ENCODE measurements at places on chromosomes 1 and 21. TPM values are rescaled to one million over a fixed set of nuclear protein-coding genes. Genes with fewer than 3 reads are reported as not detected.

The OR2T2 gene
- total RNA-seq: not detected

The FGR gene
- 9.6 TPM for total RNA-seq

The RHOU gene
- total RNA-seq: 14.4 TPM

The MLLT11 gene
- 3.1 TPM for total RNA-seq

The OR10Z1 gene
- total RNA-seq: not detected

The CD101 gene
- total RNA-seq: 1.8 TPM

The EDARADD gene
- 3.0 TPM for total RNA-seq

The RPTN gene
- 4.4 TPM for total RNA-seq

The CHI3L1 gene
- 42.2 TPM for total RNA-seq

The IBA57 gene
- total RNA-seq: 5.0 TPM

The NGF gene
- 4.1 TPM for total RNA-seq

The DCDC2B gene
- total RNA-seq: not detected

The CHRM3 gene
- total RNA-seq: 2.0 TPM

The CLDN17 gene
- total RNA-seq: 1.1 TPM

The MACO1 gene
- 13.1 TPM for total RNA-seq

The TCHHL1 gene
- 17.4 TPM for total RNA-seq

The TENT5C gene
- 42.5 TPM for total RNA-seq

The TRPM2 gene
- total RNA-seq: 1.8 TPM

The ANXA9 gene
- total RNA-seq: 4.7 TPM

The PGBD2 gene
- total RNA-seq: 5.3 TPM

Data from skin of body (tissue), 3 donors.